CD4-positive, alpha-beta T cell treated with Interleukin-21 for 1 hour (primary cell): ENCODE measurements at places on chromosomes 6 and 20.

- DNase-seq, result no peak
Observed at GRCh38 chr6:79574630-79575225, 37.5 kb upstream of the LCA5 start.

DNA sequence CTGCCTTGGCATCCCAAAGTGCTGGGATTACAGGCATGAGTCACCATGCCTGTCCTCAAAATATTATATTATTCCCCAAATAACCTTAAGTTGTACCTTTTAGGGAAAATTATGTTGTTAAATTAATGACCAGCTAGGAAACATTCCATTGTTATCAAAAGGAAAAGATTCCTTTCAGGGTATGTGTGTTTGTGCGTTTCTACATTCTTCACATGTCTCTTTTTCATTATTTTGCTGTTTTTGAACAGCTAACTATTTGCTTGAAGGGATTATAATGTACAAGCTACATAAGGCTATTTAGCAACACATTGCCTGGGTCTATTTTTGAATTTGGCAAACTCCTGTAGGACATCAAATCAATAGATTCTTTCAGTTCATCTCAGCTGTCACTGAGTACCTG lies 57.1 kb downstream of the GJA1 start:
- no peak for DNase-seq

DNA sequence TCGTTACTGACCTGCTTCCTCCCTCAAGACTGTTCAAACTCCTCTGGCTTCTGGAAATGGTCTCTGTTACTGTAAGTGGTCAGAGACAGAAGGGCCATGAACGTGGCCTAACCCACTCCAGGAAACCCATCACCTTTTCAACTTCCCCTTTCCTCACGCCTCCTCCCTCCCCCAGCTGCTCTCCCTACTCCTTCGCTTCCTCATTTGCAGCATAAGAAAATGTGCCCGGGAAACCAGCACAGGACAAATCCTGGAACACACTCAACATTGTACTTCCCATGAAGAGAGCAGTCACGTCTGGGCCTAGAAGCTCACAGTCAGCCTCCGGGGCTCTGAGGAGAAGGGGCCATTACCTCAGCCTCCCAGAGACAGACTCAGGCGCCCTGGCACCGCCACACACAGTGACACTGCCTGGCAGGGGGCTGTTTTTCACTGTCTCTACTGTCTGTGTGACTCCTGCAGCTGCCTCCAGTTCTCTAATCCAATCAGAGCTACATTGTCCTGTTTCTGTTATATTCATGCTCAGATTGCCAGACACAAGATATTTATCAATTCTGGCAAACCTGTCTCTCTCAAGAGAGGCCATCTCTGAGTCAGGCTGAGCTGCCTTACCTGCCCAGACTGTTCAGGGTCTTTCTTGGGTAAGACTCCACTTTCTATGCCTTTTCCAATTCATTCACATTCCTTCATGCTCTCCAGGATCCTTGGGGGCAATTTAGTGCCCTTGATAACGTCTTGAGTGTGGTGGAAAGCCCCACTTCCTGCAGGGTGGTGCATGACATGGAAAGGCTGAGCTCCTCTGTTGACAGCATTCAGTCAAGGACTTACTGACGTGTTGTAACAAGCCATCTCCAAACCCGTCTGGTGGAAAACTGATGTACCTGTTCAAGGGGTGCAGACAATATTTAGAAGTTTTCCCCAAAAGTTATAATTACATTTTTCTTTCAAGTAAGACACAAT lies 242.2 kb downstream of the HIVEP2 start:
- peak; percentile 5 for DNase-seq

- no peak for DNase-seq
Observed at GRCh38 chr6:131629651-131630050, 1.6 kb upstream of the MED23 start.

DNA sequence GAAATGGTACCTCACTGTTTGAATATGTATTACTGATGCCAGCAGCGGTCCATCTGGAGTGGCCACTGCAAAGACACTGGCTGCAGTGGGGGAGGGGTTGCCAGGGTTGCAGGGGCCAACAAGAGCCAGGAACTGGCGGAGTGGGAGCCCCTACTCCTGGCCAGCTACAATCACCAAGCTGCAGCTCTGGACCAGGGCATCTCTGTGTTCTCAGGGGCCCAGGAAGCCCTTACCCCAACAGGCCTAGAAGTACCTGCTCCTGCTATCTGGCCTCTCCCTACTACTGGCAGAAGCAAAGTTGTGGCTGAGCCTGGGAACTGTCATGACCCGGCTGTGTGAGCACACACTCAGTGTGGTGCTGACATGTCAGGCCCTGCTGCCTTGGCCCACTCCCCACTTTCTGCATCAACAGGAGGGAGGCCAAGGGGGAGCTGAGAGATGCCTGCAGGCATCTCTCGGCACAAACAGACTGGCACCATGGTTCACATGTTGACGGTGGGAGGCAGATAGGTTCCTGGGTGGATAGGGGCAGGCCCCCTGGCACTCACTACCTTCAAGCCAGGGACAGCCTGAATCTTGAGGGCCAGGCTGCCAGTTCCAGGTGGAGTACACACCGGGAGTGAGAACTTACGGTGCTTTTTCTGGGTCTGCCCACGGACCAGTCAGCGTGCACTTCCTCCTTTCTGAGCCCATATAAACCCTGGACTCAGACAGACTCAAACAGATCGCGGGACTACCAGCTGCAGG lies 1188.0 kb downstream of the GRIK2 start:
- DNase-seq, result no peak

DNA sequence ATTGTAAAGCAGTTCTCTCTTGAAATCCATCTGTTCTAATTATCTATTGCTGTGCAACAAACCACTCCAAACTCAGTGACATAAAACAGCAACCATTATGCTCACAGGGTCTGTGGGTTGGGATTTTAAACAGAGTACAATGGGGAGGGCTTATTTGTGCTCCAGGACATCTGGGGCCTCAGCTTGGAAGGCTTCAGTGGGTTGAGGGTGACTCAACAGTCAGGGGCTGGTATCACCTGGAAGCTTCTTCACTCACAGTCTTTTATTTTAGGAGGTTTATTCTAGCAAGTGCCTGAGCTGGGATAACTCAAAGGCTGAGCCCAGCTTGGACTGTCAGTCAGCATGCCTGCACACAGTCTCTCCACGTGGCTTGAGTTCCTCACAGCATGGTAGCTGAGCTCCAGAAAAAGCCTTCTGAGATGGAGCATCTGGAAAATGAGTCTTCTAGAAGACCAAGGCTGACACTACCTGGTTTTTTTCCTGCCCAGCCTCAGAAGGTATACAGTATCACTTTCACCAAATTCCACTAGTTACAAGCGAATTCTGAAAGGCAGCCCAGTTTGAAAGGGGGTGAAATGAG lies 234.6 kb upstream of the ID4 start:
- DNase-seq, result no peak

DNA sequence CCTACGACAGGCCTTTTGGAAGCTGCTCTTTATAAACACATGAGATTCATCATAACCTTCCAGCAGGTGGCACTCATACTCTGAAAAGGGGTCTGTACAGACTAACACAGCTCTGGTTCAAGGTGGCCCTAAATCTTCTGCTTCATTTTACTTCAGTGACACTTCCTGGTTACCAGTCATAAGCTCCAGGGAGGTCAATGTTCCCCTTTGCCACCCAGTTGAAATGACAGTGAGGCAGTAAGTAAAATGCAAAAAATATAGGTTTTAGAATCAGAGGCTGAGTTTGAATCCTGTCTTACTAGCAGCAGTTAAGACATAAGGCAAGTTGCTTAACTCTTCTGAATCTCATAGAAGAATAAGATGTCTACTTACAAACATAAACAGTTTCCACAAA lies 132.8 kb downstream of the CDK19 start:
- DNase-seq, result peak; percentile 87

DNA sequence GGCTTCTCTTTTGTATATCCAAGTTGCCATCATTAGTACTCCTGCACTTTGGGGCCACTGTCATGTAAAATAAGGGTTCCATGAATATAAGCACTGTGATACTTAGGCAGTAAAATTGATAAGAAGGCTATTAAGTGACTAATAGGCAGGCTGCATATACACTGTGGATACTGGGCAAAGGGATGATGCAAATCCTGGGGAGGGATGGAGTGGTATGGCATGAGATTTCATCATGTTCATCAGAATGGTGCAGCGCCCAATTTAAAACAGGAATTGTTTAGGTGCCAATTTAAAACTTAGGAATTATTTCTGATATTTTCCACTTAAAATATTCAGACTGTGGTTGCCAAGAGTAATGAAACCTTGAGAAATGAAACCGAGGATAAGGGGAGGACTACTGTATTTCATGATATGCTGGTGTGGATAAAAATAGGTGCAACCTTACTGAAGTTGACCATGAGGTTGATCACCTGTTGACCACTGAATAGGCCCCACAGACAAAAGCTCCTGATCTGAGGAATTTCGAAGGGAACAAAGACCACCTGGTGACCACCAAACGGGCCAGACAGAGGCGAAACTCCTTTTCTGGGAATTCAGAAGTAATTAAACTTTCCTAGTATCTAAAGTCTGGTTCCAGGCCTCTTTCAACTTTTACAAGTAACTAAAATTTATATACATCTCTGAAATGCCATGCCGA lies 4.9 kb upstream of the TRIM39 start:
- DNase-seq, result no peak

DNA sequence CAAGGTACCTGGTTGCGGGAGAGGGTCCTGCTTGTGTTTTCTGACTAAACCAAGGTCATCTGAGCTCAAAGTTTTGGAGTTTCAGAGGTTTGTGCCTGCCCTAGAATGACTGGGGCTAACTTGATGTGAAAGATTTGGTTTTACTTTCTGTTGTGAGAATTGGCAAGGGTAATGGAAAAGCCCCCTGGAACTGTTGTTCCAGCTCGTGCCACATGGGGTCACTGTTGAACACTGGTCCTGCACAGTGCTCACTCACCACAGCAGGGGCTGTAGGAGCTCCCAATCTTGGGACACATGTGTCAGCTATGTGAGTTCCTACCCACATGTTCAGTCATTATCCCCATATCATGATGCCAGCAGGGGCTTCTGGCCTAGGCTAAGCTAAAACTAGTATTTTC lies 6.5 kb downstream of the TGM6 start:
- peak; percentile 36 for DNase-seq

- DNase-seq, result peak; percentile 42
Observed at GRCh38 chr6:116461932-116462885, 1.0 kb downstream of the CALHM6 start.

- no peak for DNase-seq
Observed at GRCh38 chr6:118876814-118877213, 17.1 kb upstream of the ASF1A start.

GRCh38 chr6:135941275-135942025 lies 89.9 kb downstream of the PDE7B start:
- no peak for DNase-seq

DNA sequence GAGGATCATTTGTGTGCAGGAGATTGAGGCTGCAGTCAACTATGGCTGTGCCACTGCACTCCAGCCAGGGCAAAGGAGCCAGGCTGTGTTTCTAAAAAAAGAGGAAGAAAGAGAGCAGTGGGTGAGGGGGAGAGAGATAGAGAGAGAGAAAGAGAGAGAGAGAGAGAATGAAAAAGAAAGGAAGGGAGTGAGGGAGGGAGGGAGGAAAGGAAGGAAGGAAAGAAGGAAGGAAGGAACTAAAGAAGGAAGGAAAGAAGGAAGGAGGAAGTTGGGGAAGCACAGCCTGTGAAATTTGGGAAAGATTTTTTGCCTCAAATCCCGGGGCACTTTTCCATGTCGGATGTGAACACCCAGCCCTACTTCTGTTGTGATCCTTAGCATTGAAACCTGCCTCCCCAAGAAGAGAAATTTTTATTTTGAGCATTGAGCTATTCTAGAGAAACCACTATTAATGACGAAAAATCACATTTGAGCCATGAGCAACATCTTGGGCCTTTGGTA lies 57.8 kb downstream of the FOXA2 start:
- no peak for DNase-seq

- no peak for DNase-seq
Observed at GRCh38 chr6:139091826-139092225, 43.1 kb upstream of the HECA start.

GRCh38 chr6:41161380-41161779 lies 1.5 kb downstream of the TREM2 start:
- DNase-seq, result no peak

DNA sequence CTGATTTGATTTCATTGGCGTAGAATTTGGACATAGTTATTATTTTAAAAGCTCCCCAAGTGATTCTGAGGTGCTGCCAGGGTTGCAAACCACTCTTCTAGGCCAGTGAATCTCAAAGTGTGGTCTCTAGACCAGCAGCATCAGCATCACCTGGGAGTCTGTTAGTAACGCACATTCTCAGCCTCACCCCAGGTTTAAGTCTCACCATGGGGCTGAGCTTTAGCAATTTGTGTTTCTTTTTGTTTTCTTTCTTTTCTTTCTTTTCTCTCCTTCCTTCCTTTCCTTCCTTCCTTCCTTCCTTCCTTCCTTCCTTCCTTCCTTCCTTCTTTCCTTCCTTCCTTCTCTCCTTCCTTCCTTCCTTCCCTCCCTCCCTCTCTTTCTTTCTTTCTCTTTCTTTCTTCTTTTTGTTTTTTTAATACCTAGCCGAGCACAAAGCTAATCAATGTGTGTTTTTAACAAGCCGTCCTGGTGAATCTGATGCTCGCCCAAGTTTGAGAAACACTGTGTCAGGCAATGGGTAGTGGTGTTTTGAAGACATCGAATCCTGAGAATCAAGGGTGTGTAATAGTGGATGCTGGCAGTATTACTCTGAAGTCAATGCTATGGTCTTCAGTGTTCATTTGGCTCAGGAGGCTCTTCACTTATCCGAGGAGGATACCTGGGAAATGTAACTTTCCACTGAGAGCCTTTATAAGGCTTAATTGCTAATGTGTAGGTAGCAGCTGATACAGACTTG lies 104.9 kb downstream of the SLX4IP start:
- no peak for DNase-seq

DNA sequence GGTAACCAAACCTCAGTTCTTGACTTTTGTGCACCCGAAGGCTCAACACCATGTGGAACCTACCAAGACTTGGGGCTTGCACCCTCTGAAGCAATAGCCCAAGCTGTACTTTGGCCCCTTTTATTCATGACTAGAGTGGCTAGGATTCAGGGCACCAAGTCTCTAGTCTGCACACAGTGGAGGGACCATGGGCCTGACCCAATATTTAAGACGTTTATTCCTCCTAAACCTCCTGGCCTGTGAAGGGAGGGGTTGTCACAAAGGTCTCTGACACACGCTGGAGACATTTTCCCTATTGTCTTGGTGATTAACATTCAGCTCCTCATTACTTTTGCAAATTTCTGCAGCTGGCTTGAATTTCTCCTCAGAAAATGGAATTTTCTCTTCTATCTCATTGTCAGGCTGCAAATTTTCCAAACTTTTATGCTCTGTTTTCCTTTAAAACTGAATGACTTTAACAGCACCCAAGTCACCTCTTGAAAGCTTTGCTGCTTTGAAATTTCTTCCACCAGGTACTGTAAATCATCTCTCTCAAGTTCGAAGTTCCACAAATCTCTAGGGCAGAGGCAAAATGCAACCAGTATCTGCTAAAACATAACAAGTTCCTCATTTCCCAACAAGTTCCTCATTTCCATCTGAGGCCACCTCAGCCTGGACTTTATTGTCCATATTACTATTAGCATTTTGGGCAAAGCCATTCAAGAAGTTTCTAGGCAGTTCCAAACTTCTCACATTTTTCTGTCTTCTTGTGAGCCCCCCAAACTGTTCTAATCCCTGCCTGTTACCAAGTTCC lies 481.4 kb upstream of the BTBD3 start:
- no peak for DNase-seq

- no peak for DNase-seq
Observed at GRCh38 chr20:34922654-34923381, 32.8 kb downstream of the GSS start.
